NCI-H345 (cell line): ENCODE measurements at places on chromosomes 1 and 21.

GRCh38 chr1:55384637-55385036 lies 169.5 kb upstream of the USP24 start:
- DNase-seq, result no peak

- DNase-seq, result no peak
These were observed 44.9 kb downstream of the EVA1C start for GRCh38 chr21:32457360-32457840.

- DNase-seq, result no peak
These were observed 83.9 kb downstream of the DTL start for GRCh38 chr1:212119397-212119837.

DNA sequence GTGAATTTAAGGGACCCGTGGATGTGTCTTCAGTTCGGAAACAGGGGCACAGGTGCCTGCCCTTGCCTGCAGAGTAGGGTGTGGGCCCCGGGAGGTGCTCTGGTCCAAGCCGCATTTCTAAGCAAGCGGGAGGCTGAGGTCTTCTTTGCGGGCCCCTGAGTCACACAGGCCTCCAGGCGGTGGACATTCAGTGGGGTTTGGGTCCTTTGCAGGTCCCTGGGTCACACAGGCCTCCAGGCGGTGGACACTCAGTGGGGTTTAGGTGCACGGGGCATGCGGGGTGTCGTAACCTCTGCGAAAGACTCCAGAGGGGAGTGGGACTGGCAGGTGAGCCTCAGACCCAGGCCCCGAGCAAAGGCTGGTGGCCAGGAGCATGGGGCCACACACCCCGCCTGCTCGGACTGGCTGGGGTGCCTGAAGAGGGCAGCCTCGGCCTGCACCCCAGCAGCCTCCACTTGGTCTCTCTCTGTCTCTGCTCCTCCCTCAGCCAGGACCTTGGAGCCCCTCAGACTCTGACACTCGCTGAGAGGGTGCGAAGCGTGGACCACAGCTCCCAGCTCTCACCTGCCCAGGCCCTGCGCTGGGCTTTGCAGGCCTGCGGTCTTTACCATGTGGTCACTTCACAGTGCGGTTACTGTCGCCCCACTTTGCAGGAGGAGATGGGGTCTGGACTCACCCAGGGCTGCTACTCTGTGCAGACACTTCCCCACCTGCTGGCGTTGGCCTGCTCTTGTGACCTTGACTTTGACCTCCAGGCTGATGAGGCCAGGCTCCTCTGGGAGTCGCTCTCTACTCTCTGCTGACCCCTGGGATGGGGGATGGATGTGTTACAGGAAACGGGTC lies 6.0 kb upstream of the AGPAT3 start:
- DNase-seq, result no peak

- DNase-seq, result no peak
These were observed 1.1 kb downstream of the FOXO6 start for GRCh38 chr1:41362357-41362721.

- no peak for DNase-seq
These were observed 11.2 kb downstream of the LAPTM5 start for GRCh38 chr1:30746212-30747032.

DNA sequence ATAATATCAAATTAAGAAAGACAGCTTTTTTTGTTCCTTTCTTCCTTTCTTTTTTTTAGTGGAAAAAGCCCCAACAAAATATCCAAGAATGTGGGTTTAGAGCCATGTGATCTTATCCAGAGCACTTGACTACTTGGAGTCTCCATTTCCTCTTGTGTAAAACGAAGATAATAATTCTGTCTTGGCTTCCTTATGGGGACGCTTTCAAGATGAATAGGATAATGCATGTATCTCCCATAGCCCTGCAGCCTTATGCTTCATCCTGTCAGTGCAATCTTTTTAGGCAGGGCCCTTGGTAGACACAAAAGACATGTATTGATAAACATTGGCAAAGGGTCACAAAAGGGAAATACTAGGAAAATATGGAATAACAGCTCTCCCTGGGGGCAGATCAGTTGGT lies 34.8 kb downstream of the ZBTB18 start:
- DNase-seq, result no peak

DNA sequence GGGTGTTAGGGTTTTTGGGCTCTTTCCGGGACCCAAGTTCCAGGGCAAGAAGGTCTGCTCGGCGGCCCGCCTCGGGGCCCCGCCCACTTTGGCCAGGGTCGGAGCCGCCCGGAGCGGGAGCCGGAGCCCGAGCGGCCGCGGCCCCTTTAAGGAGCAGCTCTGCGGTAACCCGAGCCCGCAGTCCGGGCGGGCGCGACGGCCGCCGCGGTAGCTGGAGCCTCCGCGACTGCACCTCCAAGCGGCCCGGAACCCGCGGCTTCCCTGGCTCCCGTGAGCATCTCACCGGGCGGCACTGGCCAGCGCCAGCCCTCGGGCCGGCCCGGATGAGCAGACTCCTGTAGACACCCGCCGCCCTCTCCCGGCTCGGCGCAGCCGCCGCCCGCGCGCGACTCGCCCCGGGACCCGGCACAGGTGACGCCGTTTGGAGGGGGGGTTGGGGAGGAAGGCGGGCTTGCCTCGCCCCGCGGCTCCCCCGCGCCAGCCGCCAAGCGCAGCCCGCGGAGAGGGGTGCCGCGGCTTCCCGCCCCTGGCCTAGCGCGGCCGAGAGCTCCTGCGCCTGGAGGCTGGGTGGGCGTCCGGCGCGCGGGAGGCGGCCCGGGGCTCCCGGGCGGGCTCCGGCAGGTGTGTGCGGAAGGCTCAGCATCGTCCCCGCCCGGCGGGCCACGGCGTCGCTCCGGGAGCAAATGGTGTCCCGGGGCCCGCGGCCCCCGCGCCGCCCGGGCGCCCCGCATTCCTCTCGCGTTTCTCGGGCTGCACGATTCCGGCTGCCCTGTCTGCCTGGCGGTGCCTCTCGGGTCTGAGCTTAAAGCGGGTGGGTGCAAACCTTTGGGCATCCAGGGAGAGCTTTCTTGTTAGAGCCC lies at the start of gene TLCD4:
Gene TLCD4 (plus strand): TSS at position 149 of the 860 bp plus-strand sequence. CDS start 26,547 bp downstream, outside the sequence.
- DNase-seq, result peak; percentile 63

DNA sequence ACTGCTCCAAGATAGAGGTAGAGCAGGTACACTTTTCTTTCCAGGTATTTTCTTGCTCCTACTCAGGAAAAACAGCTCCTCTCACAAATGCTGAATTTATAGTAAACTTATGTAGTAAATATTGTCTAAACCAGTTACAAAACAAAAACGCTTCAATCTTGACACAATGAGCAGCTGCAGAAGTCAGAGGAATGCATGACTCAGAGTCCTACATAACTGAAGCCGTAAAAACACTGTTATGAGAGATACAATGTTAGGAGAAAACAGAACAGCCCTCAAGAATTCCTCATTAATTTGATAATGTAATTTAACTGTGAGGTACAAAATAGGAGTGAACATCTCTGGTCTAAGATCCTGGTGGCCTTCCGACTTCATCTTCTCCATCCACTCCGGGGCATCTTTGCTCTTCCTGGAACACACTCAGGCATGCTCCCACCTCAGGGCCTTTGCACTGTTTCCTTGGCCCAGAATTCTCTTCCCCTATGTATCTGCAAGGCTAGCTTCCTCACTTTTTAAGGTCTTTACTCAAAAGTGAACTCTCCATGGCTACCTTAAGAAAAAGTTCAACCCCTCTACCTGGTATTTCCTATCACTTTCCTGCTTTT lies 138.5 kb downstream of the SLC45A1 start:
- no peak for DNase-seq

DNA sequence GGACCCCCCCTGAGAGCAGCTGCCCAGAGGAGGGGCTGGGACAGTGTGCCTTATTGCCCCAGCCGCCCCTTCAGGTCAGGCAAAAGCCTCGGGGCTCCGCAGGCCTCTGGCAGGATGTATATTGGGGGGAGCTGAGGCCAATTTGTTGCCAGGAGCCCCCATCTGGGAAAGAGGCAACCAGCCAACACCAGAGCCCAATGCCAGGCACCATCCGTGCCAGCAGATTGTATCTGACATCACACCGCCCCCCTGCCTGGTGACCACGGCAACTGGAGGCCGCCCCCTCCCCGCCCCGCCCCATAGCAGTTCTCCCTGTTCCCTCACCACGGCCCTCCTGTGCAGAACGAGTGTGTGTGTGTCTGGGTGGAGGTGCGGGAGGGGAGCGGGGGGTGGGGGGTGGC lies 3.6 kb upstream of the PLEKHG5 start:
- peak; percentile 42 for DNase-seq

DNA sequence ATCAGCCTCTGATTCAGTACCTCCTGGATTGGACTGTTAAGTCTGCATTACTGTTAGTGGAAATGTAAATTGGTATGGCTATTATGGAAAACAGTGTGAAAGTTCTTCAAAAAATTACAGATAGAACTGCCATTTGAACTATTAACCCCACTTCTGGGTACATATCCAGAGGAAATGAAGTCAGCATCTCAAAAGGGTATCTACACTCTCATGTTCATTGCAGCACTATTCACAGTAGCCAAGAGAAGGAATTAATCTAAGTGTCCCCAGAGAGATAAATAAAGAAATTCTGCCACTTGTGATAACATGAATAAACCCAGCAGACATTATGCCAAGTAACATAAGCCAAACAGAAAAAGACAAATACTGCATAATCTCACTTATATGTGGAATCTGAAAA lies 676.0 kb downstream of the PLA2G4A start:
- DNase-seq, result no peak

DNA sequence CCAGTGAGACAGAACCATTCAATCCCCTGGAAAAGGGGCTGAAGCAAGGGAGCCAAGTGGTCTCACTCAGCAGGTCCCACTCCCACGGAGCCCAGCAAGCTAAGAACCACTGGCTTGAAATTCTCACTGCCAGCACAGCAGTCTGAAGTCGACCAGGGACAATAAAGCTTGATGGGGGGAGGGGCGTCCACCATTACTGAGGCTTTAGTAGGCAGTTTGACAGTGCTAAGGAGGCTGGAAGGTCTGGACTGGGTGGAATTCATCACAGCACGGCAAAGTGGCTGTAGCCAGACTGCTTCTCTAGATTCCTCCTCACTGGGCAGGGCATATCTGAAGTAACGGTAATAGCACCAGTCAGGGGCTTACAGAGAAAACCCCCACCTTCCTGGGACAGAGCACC lies 105.4 kb upstream of the GORAB start:
- DNase-seq, result no peak

DNA sequence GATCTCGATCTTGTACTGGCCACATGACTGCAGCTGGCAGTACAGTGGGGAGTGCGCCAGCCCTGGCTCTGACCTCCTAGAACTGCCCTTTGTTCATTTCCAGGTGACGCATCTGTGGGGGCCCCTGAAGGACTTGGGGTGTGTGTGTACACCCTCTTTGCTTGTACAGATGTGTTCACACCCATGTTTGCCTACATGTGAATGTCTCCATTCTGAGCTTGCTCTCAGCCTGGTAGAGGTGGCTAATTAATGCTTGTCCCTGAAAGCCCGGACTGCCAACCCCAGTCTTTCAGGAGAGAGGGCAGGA lies 19.8 kb downstream of the TNFRSF1B start:
- DNase-seq, result no peak

DNA sequence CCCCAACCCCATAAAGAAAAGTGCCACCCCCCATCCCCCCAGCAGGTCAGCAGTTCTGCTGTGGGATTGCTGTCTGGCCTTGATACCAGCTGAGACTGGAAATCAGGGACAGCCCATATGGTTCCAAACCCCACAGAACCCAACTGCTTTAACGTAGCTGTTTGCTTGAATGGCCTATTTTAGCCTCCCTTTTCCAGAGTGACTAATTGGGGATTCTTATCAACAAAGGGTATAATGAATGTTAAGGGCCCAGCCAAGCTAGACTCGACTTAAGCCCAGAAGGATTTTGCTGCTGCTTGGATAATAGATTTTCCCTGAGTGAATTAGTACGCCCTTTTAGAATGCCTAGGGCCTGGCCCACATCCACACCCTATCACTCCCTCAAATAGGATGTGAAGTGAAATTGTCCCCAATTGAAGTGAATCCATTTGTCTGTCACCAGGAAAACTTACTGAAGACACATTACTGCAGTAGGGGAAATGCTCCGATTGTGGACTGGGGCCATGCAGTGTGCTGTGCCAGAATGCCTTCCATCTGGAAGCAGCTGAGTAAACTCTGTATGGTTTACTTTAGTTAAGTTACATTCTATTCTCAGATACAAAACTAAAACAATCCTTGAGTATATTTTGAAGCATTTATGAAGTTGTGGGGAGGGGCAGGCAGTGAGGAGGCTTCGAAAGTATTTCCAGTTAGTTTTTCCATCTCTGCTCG lies 156.9 kb downstream of the DHRS3 start:
- DNase-seq, result no peak

DNA sequence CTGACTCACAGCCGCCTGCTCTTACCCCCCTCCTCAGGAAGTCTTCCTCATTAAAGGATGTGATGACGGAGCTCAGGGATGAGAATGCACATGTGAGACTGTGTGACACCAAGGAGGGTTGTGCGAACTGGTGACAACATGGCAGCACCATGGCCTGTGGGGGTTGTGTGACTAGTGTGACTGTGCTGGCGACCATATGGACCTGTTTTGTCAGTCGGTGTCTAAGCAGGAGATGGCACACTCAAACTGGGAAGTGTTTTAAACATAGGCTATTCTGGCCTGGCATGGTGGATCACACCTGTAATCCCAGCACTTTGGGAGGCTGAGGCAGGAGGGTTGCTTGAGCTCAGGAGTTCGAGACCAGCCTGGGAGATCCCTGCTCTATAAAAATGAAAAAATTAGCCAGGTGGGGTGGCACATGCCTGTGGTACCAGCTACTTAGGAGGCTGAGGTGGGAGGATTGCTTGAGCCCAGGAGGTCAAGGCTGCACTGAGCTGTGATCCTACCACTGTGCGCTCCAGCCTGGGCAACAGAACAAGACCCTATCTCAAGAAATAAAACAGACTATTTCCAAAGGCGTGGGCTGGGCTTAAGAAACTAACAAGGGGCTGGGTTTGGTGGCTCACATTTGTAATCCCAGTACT lies 7.4 kb downstream of the TRNP1 start:
- no peak for DNase-seq

GRCh38 chr1:43935711-43936427 lies 2.3 kb downstream of the ARTN start:
- DNase-seq, result no peak

DNA sequence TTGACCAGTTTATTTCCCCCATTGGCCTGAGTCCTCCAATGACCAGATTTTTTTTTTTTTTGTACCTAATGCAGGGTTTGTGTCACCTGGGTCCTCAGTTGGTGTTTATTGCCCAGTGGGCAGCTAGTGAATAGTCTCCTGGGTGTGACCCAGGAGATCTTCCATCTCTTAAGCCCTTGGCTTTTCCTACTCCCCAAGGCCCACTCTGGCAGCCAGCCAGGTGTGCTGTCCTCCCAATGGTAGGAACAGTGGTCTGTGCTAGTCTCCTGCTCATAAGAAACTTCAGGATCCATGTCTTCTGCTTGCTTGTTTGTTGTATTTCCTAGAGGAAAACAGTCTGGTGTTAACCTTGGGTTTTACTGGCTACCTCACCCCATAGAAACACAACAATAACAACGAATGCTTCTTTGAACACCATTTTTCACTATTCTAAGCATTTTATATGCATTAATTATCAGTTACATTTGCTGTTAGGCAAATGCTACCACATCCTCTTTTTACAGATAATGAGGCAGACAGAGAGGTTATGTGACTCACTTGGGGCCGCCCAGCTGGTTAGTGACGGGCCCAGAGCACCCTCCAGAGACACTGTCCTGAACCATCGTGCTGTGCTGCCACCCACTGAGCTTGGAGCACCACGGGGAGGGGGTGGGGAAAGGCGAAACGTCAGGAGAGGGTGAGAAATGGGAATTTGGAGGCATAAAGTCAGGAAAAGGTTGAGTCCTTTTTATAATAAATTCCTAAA lies 107.5 kb downstream of the HIVEP3 start:
- DNase-seq, result no peak
